AG09319 (cell line): ENCODE measurements at places on chromosomes 7 and 10.

GRCh38 chr10:111762114-111762513, 421.5 kb downstream of the GPAM start:
- DNase-seq = no peak

- DNase-seq = no peak
Measured at GRCh38 chr7:128737867-128738385, 1.2 kb upstream of the CALU start.

DNA sequence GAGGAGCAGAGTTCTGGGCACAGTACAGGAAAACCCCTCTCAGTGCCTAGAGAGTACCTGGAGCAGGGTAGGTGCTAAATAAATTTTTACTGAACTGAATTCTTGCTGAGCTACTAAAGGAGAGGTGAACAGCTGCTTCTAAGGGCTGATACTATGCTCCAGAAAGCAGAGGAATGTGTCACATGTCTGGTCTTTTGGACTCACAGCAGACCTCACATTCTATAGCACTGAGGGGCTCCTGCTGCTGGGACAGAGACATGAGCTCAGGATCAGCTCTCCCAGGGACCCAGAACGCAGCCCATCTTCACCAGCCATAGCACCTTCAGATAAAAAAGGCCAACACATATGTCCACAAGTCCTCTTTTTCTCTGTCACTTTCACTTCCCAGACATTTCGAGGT, 133.0 kb upstream of the KLF14 start:
- DNase-seq = no peak

DNA sequence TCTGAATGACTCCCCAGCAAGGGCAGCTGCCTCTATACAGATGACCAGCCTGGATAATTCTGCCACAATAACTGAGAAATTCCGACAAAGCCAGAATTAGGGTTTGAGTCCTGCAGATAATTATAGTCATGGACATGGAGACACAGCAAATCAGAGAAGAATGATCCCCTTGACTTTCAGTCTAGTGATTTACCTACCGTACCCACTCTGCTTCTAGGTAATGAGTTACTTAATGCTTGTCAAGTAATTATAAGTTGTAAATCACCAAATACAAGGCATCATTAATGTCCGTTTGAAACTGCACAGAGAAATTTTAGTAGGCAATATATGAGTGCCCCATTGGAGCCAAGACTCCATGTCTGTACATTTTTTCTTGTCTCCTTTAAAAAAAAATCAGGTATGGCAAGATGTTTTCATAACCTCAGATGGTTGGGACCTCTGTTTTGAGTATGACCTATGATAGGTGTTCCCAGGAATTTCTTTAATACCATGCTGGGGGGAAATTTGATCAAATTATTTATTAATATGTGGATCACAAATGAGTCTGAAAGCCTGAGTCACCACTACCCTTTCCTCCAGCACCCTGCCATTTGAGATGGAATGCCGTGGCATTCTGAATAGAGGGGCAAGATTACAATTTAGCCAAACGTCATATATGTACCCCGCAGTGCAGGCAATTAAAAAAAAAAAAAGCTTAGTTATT, 5.5 kb upstream of the ARID5B start:
- DNase-seq = no peak

- DNase-seq = no peak
Measured at GRCh38 chr7:93146472-93147141, 1.6 kb downstream of the SAMD9L start.

- no peak for DNase-seq
Measured at GRCh38 chr7:96481796-96482195, 159.9 kb upstream of the SLC25A13 start.
